ENCODE measurements at places on chromosomes 16 and 17.

DNA sequence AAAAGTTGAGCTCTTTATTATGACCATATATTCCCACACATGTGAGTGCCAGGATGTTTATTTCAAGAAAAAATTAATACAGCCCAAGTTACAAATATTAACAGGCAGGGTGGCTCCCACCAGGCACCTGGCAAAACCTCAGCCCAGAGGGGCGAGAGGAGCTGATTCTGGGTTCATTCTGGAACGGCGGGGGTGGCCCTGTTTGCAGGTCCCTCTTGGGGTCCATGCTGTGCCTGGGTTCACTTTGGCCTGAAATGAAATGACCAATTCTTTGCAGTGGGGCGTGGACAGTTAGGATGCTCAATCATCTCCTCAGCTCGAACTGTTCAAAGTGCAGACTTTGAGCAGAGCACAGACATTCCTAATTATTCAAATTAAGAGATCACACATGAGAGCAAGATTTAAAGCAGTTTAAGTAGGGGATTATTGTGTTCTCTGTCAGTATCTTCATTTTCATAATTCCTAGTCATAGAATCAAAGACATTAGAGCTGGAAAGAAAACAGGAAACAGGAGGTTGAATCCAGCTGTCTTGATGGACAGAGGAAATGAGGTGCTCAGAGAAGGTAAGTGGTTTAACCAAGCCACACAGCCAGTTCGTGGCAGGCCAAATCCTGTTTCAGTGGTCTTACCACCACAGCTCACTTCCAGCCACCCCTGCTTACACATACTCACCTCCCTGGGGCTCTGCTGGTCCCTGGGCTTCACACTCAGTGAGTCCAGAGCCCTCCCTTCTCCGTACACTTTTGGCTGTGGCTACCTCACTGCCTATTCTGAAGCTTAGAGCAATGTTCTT lies 363.9 kb upstream of the TNRC6C start:
- DNase-seq: no peak

- DNase-seq: peak; percentile 74
Measured at GRCh38 chr17:82065638-82066303, at the start of gene DUS1L. DUS1L (minus strand) TSS chr17:82065804; CDS start chr17:82065059, 745 bp downstream.

- DNase-seq: no peak
Measured at GRCh38 chr16:11503566-11503965, 83.2 kb downstream of the LITAF start.

- DNase-seq: no peak
Measured at GRCh38 chr16:35732046-35732810, 2272.8 kb downstream of the TP53TG3F start.

- DNase-seq: no peak
Measured at GRCh38 chr17:16033729-16034349, 34.2 kb downstream of the TTC19 start.

DNA sequence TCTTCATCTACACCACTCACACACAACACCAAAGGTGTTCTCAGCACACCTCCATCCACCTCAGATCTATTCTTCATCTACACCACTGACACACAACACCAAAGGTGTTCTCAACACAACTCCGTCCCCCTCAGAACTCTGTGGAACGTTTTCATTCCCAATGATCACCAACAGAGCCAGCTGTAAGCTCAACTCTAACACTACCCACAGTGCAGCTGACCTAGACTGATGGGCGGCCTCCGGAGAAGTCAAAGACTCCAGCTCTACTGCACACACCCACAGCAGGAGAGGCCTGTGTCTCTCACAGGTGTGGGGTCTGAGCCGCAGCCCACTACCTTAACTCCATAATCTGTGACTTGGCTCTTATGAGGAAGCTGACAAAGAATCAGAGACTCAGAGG lies 50.7 kb downstream of the ANKRD11 start:
- DNase-seq: no peak

- DNase-seq: no peak
Measured at GRCh38 chr17:78361225-78361701, 1.4 kb upstream of the SOCS3 start.

DNA sequence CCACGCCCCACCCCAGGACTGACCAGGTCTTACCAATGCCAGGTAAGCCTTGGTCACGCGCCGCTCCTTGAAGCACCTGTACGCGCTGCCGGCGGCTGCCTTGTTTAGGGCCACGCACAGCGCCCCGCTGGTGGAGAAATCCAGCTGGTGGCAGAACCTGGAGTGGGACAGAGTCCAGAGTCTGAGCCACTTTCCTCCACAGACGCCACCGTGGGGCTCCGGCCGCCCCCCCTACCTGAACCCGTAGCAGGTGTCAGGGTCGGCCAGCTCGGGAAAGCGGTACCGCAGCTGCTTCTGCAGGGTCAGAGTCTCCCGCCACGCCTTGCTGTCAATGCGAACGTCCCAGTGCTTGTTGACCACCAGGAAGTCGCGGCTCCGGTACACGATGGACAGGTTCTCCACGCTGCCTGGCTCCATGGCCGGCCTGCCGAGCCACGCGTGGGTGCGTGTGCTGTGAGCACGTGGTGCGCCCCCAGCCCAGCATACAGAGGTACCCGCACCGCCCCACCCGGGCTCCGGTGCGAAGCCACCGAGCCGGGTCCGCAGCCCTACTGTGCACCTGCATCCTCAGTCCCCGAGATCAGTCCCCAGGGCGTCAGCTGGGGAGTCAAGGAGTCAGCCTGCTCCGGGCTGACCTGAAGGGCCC lies 737 bp downstream of the RPUSD1 start:
- DNase-seq: no peak

DNA sequence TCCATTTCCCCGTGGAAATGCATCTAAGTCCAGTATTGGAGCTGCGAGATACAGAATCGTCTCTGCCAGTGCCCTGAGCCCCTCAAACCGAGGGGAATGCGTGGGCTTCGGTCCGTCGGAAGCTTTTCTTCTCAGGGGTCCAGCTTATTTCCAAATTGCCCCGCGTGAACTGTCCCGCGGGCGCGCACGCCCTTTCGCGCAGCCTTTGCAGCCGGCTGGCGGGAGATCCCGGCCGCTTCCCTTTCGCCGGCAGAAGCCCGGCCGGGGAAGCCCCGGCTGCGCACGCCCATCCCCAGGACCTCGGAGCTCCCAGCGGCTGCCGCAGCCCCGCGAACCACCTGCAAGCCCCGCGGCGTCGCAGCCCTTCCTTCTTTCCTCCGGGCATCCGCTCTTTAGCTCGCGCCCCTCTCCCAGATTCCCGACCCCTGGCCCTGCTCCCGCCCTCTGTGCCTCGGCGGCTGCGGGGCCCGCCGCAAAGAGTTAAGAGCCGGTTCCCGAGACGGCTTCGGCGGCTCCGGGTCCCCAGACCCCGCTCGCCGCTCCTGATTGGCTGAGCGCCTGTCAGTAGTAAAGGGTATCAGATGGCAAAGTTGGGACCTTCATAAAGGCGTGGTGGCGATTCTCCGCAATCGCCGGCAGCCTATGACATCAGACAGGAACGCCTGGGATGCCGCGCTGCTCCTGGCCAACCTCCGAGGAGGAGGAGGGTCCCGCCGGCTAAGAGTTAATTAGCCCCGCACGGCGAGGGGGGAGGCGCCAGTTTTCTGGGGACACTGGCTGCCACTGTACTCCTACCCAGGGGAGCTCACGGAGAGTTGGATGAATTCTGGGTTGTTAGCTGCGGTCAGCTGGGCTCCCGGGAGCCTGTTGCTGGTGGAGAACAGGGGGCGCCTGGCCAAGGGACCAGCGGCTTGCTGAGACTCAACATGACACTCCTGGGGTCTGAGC lies at the start of gene MYOCD:
Gene MYOCD, plus strand, starts transcription at position 628 of the 948 bp plus-strand sequence. Its CDS starts 299 bp downstream, at position 927.
- DNase-seq: peak; percentile 79

GRCh38 chr17:16911141-16911937 lies 60.6 kb downstream of the TNFRSF13B start:
- DNase-seq: no peak

- DNase-seq: no peak
Measured at GRCh38 chr17:59762049-59762823, 54.8 kb downstream of the VMP1 start.

GRCh38 chr16:67967183-67967957 lies 1.1 kb downstream of the SLC12A4 start:
- DNase-seq: peak; percentile 47

DNA sequence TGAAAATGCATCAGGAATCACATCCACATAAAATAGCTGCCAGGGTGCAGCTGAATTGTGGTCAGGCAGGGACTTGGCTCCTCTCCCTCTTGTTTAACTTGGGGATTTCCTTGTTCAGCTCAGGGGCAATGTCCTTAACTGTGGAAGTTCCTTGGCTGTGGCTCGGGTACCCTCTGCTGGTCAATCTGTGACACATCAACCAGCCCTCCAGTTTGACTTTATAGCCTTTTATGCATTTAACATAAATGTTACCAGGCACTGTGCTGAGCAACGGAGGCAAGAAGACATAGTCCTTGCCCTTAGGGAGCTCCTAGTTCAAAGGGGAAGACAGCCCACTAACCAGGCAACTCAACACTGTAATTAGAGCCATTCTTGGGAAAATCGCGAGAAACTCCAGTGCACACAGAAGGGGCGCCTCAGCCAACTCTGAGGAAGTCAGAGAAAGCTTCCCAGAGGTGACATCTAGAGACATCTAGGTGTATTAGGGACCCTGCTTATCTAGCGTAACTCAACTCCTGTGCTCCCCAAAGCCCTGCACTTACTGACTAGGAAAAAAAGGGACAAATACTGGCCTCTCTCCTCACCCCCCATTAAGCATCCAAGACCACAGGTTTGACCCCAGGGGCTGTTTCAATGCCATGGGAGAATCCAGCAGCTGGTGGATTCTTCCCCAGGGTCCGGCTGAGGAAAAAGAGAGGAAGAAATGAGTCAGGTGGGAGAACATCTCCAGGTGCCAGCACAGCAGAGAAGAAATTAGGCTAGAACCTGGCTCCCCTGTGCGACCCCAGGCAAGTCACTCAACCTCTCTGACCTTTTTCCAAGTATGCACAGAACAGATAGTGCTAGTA lies 17.3 kb upstream of the EEF2K start:
- peak; percentile 89 for DNase-seq

DNA sequence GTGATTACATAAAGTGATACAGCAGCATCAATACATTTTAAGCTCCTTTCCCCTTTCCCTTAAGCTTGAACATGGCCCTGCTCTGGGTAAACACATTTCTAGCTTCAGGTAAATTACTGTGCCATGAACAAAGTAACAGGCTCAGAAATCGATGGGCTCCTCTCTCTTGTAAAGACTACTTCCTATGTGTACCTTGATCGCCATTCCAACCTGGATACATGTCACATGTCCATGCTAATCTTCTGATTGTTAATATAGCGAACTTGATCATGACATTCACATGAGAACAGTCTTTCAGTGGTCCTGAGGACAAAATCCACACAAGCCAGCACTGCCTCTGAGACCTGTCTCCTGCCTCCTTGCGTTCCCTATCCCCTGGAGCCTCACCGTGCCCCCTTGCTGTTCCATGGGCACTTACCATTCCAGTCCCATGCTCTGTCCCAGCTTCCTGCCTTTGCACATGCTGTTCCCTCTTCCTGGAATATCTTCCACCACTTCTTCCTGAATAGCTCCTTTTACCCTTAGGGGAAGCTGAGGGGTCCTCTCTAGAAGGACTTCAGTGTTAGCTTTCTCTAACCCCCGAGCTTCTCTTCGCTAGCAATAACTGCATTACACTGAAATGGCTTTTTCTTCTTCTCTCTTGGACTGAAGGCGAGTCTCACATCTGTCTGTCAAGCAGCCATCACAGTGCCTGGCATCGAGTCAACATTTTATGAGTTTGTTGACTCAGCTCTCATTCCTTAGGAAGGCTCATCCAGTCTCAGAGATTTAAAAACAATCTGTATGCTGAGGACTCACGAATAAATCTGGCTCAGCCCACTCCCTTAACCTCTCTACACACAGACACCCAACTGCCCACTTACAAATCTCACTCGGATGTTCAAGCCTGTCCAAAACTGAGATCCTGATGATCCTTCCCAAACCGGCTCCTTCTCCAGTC lies 93.3 kb downstream of the ASIC2 start:
- DNase-seq: no peak

DNA sequence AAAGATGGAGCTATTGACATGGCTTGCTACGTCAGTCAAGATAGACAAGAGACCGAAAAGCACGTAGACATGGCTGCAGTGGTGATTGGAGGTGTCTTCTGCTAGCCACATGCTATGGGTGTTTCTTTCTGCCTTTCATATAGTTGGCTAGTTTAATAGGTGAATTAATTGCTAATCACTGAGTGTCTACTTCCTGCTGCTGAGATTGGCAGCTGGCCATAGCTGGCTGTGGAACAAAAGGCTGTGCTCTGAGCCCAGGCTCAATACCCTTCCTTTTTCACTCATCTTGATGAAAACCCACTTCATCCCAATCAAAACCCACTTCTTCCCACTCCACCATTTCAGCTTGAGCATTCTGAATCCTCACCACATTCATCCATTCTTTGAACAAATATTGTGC lies 221.4 kb upstream of the MAF start:
- DNase-seq: no peak

DNA sequence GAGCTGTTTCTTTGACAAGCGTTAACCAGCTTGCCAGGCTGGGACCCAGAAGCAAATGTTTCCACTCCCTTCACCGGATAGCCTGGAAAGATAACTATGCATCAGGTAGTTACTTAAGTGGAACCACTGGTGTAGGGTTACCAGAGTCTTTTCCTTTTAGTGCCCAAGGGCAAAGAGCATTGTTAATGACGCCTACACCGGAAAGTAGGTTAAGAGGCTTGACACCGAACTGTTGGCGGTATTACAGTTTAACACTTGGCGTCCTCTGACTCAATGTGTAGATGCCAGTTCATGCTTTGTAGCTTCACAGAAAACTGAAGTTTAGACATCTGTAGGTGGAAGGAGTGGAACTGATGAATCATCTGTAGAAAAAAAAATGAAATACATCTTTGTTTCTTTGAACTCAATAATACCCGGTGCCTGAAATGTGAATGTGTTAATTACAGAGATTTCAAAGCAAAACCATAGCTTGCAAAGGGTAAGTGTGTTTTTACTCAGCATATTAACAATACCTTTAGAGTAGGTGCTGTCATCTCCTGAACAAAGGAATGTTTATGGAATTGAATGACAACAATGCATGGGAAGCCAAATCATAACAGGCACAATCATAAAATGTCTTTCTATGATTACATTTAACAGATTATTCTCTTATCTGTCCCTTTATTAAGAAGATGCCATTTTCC lies 426.7 kb upstream of the SALL1 start:
- peak; percentile 18 for DNase-seq

DNA sequence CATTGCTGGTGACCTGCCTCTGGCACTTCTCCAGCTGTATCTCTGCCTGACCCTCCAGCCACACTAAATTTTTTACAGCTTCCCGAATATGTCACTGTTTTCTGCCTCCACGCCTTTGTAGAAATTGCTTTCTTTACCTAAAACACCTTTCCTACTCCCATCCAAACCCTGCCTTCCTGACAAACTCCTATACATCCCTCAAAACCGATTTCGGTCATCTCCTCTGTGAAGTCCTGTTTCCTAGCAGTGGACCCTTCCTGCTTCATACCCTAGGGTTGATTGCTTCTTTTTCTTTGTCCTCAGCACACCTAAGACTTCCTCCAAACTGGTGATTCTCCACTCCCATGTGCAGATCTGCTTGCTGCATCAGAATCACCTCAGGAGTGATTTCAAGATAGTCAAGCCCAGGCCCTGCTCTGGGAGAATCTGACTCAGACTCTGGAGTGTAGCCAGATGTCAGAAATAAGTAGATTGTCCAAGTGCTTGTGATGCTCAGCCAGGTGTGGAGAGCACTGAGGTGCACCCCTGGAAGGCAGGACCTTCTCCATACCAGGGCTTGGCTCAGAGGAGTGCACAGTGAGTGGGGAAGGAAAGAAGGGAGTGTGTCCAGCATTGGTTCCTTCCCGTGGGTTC lies 184.2 kb downstream of the COPRS start:
- no peak for DNase-seq

- DNase-seq: no peak
Measured at GRCh38 chr17:57404795-57405490, 148.6 kb downstream of the MSI2 start.
